ENCODE measurements at places on chromosomes 2 and 18. TPM values are rescaled to one million over a fixed set of nuclear protein-coding genes. Genes with fewer than 3 reads are reported as not detected.

DNA sequence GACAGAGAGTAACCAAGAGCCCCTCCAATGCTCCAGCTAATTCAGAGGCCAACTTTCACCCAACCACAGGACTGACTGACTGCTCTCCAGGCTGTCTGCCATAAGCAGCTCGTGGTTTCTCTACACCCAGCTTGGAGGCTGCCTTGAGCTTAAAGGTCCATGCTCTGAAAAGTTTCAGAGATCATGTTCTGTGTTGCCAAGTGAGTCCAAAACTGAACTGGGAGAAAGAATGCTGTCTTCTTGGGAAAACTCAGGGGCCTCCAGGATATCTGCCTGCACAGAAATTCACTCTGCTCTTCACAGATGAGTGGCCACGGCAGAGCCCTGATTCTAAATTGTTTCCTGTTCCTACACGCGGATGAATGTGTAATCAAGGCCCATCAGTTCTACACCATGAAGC lies 51.1 kb downstream of the LPIN2 start:
- no peak for DNase-seq
- H3K27me3 ChIP-seq = no peaks in the 10 kb centered on the region
- H3K36me3 ChIP-seq = peaks cover 3% of the 10 kb centered on the region

DNA sequence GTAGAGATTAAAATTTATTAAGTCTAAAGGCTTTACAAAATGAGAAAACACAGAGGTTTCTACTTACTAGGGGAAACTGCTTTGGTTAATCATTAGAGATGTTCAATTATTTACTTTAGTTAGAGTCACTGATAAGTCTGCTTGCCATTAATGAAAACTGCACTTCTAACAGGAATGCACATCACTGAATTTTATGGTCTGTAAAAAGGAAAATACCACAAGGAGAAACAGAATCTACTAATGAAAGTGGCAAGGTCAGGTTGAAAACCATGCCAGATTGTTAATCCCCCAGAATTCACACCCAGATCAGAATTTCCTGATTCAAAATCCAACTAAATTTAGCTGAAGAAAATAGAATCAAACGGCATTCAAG lies 90.5 kb upstream of the GRB14 start:
- H3K27ac ChIP-seq = no peak overlapping the region
- H3K4me3 ChIP-seq = no peak overlapping the region
- H3K36me3 ChIP-seq = no peaks in the 10 kb centered on the region
- DNase-seq = no peak
- no peaks in the 10 kb centered on the region for H3K4me1 ChIP-seq

The PKDCC gene
- total RNA-seq = 77.8 TPM

DNA sequence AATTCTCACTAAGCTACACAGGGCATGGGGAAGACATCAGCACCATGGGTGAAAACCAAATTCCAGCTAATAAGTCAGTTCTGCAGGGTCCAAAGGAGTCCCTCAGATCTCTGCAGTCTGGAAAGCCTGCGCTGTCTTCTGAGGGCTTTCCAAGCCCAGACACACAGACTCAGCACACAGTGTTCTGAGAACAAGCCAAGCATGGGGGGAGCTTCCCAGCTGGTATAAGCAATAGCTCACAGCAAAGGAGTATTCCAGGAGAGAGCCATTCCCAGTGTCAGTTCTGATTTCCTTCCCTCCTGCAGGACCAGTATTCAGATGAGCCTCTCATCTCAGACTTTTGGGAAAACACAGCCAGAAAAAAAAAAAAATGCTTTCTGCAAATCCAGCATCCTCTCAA lies 370.8 kb downstream of the TNS1 start:
- H3K4me3 ChIP-seq = no peak overlapping the region
- no peak overlapping the region for H3K27ac ChIP-seq
- H3K27me3 ChIP-seq = peaks cover 5% of the 10 kb centered on the region
- no peaks in the 10 kb centered on the region for H3K36me3 ChIP-seq

GRCh38 chr18:79547413-79548076 lies 132.1 kb upstream of the CTDP1 start:
- H3K4me1 ChIP-seq = no peaks in the 10 kb centered on the region
- H3K27me3 ChIP-seq = no peaks in the 10 kb centered on the region
- no peak for DNase-seq
- H3K4me3 ChIP-seq = no peak overlapping the region

DNA sequence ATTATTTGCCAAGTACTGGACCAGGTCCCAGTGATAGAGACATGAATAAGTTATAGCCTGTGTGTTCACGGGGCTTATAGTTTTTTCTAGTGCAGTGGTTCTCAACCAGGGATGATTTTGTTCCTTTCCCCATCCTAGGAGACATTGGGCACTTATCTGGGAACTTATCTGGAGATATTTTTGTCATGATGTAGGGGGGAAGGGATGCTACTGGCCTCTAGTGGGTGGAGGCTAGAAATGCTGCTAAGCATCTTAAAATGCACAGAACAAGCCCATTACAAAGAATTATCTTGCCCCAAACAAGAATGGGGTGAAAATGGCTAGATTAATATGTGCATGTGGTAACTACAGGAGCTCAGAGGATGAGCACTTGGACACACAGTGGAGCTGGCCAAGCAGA lies 75.2 kb downstream of the KLHL29 start:
- no peak overlapping the region for H3K4me3 ChIP-seq
- DNase-seq = no peak
- no peak overlapping the region for H3K27ac ChIP-seq

DNA sequence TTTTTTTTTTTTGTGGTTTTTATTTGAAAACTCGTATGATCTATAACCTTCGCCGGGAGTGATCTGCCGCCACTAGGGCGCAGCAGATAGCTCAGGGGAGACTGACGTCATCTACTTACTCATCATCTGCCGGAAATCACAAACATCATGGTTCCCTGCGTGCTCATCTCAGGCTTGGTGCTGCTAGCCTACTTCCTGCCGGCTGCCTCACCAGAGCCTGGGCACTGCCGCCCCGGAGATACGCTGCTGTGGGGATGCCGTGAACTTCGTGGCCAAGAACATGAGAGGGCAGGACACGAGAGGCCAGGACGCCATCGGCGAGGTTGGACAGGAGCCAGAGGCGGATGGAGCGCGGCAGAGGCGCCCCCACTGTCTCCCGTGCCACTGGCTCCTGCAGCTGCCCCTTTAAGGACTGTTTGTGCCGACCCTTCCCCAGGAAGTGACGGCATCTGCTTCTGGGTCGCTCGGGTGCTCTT lies 68.8 kb downstream of the DOK6 start:
- H3K4me1 ChIP-seq = no peaks in the 10 kb centered on the region
- no peak overlapping the region for H3K27ac ChIP-seq
- no peaks in the 10 kb centered on the region for H3K36me3 ChIP-seq
- no peaks in the 10 kb centered on the region for H3K27me3 ChIP-seq
- no peak for DNase-seq

The SLC19A3 gene
- 0.57 TPM for total RNA-seq

DNA sequence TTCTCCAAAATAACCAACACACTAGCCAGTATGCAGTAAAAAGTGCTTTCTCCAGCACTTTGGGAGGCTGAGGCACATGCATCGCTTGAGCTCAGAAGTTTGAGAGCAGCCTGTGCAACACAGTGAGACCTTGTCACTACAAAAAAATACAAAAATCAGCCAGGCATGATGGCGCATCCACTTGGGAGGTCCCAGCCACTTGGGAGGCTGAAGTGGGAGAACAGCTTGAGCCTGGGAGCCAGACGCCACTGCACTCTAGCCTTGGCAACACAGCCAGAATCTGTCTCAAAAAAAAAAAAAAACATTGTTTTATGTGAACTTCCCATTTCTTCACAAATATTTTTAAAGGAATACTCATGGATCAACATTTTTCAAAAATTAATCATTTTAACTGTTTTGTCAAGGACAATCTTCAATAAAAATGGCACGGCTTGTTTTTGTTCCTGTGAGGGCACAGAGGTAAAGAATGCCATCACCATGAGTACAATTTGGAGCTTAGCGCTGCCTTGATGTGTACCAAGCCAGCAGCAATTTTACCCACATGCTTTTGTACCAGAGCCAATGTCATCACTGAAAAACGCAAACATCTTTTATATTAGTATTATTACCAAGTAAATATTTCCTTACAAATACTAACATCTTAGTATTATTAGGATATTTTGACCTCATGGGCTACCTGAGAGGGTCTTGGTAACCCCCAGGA lies 26.7 kb downstream of the RAB1A start:
- H3K4me1 ChIP-seq = no peaks in the 10 kb centered on the region
- H3K4me3 ChIP-seq = no peak overlapping the region
- H3K27ac ChIP-seq = no peak overlapping the region
- H3K36me3 ChIP-seq = peaks cover 45% of the 10 kb centered on the region

GRCh38 chr18:43777636-43778304 lies 500.5 kb upstream of the SYT4 start:
- H3K4me1 ChIP-seq = no peaks in the 10 kb centered on the region
- H3K4me3 ChIP-seq = no peak overlapping the region
- H3K36me3 ChIP-seq = no peaks in the 10 kb centered on the region
- H3K27me3 ChIP-seq = no peaks in the 10 kb centered on the region
- DNase-seq = no peak

GRCh38 chr2:121038891-121039616 lies 245.9 kb downstream of the TFCP2L1 start:
- no peak overlapping the region for H3K27ac ChIP-seq
- peaks cover 3% of the 10 kb centered on the region for H3K4me1 ChIP-seq
- no peak overlapping the region for H3K4me3 ChIP-seq
- DNase-seq = no peak
- H3K27me3 ChIP-seq = no peaks in the 10 kb centered on the region

DNA sequence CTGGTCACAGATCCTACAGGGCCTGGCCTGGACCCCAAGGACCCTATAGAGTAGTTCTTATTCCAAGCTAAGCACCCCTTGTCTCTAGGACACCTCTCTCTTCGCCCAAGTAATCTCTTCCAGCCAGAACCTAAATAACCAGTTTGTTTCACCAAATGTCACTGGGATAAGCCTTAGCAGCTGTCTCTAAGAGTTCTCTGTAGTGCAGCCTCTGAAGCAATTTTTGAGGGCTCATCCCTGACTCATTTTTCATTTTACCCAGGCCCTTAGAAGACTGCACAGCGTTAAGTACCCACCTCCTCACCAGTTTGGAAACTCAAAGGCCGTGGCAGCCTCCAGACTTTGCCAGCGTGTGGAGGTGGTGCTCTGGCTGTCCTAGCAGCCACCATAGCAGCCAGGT lies 290.1 kb upstream of the SIX2 start:
- H3K36me3 ChIP-seq = no peaks in the 10 kb centered on the region
- no peak overlapping the region for H3K4me3 ChIP-seq
- peaks cover 8% of the 10 kb centered on the region for H3K4me1 ChIP-seq
- DNase-seq = no peak

The WDFY1 gene
- 35.0 TPM for total RNA-seq

The PLCL1 gene
- 16.5 TPM for total RNA-seq

DNA sequence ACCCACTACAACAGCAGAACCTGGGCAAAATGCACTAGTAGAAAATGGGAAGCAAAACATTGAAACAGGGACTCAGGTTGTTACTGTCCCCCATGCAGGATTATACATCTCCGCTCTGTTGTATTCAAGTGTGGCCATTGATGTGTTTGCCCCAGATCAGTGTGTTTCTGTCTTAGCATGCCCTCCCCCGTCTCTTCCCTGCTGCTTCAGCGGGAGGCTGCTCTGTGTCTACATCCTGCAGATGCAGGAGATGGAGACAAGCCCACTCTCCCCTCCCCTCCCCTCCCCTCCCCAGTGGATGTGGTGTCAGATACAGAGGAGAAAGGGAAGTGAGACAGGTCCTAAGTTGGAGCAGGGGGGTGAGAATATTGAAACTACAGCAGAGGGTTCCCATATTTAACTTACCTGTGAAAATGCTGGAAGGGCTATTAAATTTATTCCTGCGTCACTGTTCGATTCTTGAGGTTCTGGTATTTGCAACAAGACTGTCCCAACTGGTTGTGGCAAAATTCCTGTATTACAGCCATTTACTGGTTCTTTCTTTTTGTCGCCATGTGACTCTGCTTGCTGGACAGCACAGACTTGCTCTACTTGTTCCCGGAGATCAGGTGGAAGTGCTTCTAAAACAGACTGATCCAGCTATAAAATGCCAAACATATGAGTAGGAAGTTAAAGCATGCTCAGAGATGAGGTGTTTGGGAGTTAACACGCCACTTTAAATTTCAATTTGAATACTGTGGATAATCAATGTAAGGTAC lies 67.0 kb downstream of the EIF5B start:
- no peak overlapping the region for H3K27ac ChIP-seq
- H3K4me1 ChIP-seq = peaks cover 3% of the 10 kb centered on the region
- H3K36me3 ChIP-seq = peaks cover 47% of the 10 kb centered on the region

- no peak for DNase-seq
These were observed 9.3 kb upstream of the TBC1D8 start for GRCh38 chr2:101160454-101160853.

- H3K36me3 ChIP-seq = no peaks in the 10 kb centered on the region
- DNase-seq = peak; percentile 75
- H3K4me3 ChIP-seq = no peak overlapping the region
These were observed 60.6 kb downstream of the CAB39 start for GRCh38 chr2:230773039-230773773.

Measured in thymus (tissue), 14 donors.